ENCODE measurements at places on chromosomes 12 and 14. TPM values are rescaled to one million over a fixed set of nuclear protein-coding genes. Genes with fewer than 3 reads are reported as not detected.

The COCH gene
- 0.33 TPM for total RNA-seq

The ADCK1 gene
- 6.9 TPM for total RNA-seq

The KRT75 gene
- not detected for total RNA-seq

The STYK1 gene
- not detected for total RNA-seq

The PPP1R1A gene
- not detected for total RNA-seq

The MMP19 gene
- total RNA-seq = 12.1 TPM

The TBC1D30 gene
- total RNA-seq = 0.29 TPM
